Erythroblast (primary cell): ENCODE measurements at places on chromosomes 5 and 9.

DNA sequence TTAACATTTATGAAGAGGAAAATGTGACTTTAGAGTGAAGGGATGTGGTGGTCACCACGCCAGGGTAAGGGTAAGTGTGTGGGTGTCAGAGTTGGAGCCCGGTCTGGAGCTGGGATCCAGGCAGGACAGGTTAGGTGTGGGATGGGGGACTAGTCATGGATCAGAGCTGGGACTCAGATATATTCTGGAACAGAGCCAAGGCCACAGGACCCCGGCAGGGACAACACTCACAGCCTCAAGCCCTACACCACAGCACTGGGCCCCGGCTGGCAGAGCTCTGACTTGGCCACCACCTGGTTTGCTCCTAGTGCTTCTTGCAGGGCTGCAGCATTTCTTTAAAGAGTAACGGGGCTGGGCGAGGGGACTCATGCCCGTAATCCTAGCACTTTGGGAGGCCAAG lies 47.4 kb downstream of the C5orf15 start:
- DNase-seq: no peak

DNA sequence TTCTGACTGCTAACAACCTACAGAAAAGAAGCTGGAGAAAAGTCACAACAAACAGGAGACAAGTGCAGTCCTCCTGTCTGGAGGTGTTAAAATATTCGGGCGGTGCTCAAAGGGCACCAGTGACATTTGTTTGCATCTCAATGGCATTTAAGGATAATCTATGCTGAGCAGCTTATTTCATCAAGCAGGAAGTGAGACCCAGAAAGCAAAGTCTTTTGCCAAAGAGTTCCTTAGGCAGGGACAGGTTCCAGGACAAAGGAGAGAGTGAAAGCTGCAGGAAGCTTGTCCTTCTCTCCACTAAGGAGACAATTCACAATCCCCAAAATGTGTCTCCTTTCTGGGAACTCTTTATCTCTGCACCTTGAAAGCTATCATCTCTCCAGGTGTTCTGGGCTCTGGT lies 38.7 kb upstream of the CDK20 start:
- no peak for DNase-seq

GRCh38 chr5:106749826-106750225 lies 920.9 kb downstream of the EFNA5 start:
- no peak for DNase-seq

DNA sequence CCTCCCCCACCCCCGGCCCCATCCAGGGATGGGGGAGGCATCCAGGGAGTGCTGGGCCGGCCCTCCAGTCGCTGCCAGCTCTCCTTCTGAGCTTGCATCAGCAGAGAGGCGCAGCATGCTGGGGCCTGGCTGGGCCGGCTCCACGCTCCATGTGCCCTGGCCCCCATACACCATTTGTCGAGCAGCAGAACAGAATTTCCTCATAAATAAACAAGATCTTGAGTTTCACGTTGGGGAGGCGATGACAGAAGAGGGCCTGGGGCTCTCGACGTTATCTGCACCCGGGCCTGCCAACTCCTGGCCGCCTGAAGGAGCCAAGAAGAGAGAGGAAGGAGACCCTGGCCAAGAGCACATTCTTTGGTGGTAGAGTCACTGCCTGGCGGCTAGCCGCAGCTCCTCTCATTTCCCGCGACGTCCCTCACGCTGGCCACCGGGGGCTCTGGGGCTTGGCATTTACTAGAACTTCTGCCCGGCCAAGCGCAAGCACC lies 177.0 kb downstream of the FGF18 start:
- DNase-seq: no peak
